Activated CD8-positive, alpha-beta memory T cell treated with anti-CD3 and anti-CD28 coated beads for 24 hours (primary cell): ENCODE measurements at places on chromosomes 2 and 18.

- no peak for DNase-seq
Measured at GRCh38 chr2:143058851-143059250, 70.4 kb upstream of the ARHGAP15 start.

DNA sequence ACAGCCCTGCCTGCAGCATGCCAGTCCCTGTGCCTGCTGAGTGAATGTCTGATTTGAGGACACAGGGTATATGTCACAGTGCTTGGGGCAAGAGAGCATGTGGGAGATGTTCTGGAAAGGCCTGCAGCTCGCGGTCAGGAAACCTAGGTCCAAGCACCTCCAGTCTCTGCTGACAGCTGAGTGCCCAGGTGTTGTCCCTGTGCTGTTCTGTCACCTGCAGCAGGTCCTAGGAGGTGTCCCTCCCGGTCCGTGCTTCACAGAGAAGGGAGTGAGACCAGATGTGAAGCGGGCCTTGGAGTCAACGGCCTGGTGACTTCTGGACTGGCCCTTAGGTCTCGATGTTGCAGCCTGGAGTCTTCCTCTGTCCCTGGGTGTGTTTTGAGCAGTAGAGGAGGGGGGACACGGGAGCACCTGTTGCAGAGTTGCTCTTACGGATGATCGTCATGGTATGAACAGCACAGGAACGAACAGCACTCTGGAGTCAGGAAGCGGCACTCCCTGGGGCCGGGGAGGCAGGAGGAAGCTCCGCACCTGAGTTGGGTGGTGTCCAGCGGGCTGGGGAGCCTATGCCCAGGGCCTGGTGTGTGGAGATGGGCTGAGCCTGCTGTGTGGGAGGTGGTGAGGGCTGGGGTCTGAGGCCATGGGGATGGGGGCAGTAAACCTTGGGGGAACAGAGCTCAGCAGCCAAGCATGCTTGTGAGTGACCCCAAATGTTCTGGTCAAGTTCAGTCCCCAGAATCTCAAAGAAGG, 21.6 kb upstream of the ARHGEF4 start:
- DNase-seq: no peak

GRCh38 chr18:7438646-7439045, 128.5 kb upstream of the PTPRM start:
- no peak for DNase-seq

- no peak for DNase-seq
Measured at GRCh38 chr2:3587432-3587831, 7.5 kb upstream of the COLEC11 start.

GRCh38 chr2:179936654-179937053, 70.4 kb downstream of the CWC22 start:
- DNase-seq: no peak

GRCh38 chr2:216920143-216920876, 60.4 kb upstream of the TNP1 start:
- DNase-seq: no peak

DNA sequence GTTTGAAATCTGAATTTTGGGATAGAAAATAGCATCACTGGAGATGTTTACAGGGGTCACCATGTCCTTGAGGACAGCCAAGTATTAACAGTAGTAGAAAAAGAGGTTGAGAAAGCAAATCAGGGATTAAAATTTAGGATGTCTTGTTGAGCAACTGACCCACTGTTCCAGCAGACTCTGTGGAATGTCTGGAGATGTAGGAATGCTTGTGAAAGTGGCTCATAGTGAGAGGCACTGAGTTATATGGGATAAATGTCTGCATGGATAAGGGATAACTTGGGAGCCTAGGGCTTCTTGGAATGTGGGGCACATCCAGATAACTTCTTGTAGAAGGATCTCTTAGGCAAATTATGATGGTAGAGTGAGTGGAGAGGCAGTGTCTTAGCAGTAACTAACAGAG, 495.0 kb downstream of the TMX3 start:
- no peak for DNase-seq

GRCh38 chr18:23703057-23703986, 14.1 kb downstream of the LAMA3 start:
- DNase-seq: no peak

DNA sequence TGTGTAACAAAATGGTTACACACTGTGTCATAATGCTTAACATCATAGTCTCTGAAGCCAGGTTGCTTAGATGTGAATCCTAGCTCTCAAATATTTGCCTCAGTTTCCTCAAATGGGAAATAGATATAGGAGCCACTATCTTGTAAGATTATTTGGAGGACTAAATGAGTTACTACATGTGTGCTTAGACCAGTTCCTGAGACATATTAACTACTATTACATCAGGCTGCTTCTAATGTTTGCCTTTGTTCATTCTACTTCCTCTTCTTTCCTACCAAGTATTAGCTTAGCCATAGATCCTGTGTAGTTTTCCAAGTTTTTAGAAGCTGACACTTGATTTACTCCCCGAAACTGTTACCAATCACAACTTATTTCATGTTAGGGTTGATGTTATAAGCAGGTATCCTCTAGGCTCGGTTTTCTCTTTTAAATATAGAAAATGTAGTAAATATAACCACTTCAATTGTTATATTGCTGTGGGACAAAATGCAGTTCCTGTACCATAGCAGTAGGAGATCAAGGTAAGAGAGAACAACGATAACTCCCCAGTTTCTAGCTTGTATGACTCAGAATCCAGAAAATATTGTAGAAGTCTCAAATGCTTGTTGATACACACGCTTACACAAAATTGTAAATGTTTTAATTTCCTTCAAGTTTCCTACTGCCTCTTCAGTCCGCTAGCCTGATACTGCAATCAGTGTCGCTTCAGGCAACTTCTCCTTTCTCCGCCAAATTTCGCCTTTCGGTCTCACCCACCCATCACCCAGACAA, 751 bp upstream of the DNAJC10 start:
- DNase-seq: no peak

- DNase-seq: no peak
Measured at GRCh38 chr2:157318884-157319283, 6.7 kb downstream of the ERMN start.

- no peak for DNase-seq
Measured at GRCh38 chr2:142980246-142981068, 103.0 kb downstream of the KYNU start.

- DNase-seq: no peak
Measured at GRCh38 chr2:2173633-2174032, 157.4 kb downstream of the MYT1L start.

DNA sequence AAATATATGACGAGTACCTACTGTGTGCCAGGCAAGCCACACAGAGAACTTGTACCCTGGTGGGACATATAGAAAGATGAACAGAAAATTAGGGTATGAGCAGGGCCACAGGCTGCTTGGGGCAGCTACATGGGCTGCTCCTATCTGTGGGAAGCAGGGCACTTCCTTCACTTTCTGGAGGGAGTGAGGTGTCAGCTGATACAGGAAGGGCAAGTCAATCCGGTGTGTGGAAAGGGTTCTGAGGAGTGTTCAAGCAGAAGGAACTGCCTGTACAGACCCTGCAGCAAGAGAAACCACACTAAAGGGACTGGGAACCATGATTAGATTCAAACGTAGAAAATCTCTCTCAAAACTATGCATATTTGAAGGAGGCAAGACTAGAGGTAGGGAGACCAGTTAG, 58.6 kb upstream of the BCL11A start:
- DNase-seq: no peak

- DNase-seq: no peak
Measured at GRCh38 chr2:201707753-201708152, 9.3 kb upstream of the MPP4 start.

DNA sequence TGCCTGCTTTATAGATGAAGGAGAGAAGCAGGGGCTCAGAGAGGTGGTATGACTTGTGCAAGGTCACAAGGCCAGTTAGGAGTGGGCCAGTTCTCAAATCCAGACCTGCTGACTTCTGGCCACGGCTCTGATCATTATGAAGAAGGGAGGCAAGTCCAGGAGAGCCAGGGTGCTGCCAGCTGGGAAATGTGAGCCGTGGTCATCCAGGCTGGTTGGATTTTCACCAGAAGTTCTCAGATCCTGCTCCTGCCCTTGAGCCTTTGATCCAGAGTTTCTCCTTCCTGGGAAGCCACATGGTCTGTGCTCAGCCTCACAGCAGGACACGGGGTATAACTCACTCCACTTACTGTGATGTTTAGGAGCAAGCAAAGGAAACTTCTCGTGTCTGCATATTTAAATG, 239.9 kb downstream of the KLHL29 start:
- no peak for DNase-seq

DNA sequence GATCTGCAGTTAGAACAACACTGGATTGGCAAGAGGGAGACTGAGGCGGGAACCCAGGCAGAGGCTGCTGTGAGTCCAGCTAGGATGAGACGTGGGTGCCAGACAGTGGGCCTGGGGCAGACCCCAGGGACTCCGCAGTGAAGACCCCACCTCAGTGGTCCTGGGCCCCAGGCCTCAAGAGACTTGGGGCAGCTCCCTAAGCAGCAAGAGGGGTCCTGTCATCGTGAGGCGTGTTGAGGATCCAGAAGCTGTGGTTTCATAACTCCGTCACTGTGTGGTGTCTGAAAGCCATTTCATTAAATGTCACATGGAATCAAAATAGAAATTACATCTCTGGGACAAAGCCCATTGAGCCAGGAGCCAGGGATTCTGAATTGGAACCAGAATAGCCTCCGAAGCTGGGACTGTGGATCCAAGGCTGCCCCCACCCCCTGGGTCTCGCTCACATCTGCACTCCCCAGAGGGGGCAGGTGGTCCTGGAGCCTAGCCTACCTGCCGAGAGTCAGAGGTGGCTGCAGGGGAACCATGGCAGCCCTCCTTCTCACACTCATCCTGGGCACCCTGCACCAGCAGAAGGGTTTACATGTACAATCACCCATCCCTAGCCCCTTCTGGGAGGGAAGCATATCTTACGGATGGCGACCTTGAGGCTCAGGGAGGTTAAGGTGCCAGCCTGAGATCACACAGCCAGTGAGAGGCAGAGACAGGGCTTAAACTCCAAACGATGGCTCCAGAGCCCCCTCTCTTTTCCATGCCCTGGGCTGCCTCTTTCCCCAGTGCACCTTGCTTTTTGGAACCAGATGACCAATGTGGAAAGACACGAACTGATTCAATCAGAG, 23.2 kb downstream of the RRM2 start:
- no peak for DNase-seq

DNA sequence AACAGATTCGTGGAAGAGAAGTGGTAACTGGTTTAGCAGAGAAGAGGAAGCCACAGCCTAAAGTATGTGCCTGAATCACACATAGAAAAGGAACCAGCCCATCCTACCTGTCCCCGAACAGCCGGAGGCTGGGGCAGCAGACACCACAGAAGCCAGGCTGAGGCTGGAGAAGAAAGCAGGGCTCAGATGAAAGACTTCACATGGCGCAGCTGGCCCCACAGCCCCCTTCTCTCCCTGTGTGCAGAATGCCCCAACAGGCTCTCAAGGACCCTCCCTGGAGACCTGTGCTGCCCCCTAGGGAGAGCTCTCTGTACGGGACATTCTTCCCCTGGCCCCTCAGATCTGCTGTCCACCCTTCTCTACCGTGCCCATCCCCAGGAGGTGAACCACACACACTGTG, 83.5 kb upstream of the RAB12 start:
- DNase-seq: no peak

- DNase-seq: peak; percentile 57
Measured at GRCh38 chr18:79945118-79946042, 6.1 kb downstream of the SLC66A2 start.
